PC-3 (cell line): ENCODE measurements at places on chromosomes 6 and 20. TPM values are rescaled to one million over a fixed set of nuclear protein-coding genes. Genes with fewer than 3 reads are reported as not detected.
A peak's percentile ranks its signal among the peaks of the same experiment; 100 is the strongest.

LTA gene
- not detected in 2 replicates for total RNA-seq

SLC17A9 gene
- total RNA-seq, result not detected in 2 replicates

WFDC11 gene
- not detected in 2 replicates for total RNA-seq

- DNase-seq, result no peak
These were observed 149.4 kb upstream of the B3GAT2 start for GRCh38 chr6:71106276-71106675.

GRCh38 chr20:63406617-63407245 is 45.6 kb upstream of the CHRNA4 start:
- no peak for DNase-seq

GRCh38 chr20:37501940-37502339 is 19.1 kb upstream of the NNAT start:
- peak; percentile 22 for DNase-seq

DNA sequence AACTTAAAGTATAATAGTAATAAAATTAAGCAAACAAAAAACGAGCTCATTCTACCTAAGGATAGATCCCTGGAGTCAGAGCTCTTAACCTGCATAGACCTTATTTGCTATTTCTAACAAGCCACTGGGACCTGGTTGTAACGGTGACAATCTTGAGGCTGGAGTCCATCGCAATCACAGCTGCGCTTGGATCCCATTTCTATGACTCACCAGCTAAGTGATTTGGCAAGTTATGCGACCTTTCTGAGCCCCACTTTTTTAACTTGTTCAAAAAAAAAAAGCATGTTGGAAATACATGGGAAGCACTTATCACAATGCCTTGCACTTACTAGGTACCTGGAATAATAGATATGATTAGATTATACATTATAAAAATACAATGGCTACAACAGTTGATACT is 389.5 kb upstream of the CDH4 start:
- DNase-seq, result no peak

GRCh38 chr6:87544474-87544735 is 45.4 kb downstream of the RARS2 start:
- DNase-seq, result no peak

GRCh38 chr6:113317891-113318574 is 539.1 kb upstream of the MARCKS start:
- no peak for DNase-seq
